Activated CD8-positive, alpha-beta memory T cell treated with anti-CD3 and anti-CD28 coated beads, Interleukin-2, amount 10 ng/mL, durations not matched to agents 7 days and 5 days (primary cell): ENCODE measurements at places on chromosomes 11 and 22.

- no peak for DNase-seq
Measured at GRCh38 chr11:45662665-45663485, 2.5 kb downstream of the CHST1 start.

DNA sequence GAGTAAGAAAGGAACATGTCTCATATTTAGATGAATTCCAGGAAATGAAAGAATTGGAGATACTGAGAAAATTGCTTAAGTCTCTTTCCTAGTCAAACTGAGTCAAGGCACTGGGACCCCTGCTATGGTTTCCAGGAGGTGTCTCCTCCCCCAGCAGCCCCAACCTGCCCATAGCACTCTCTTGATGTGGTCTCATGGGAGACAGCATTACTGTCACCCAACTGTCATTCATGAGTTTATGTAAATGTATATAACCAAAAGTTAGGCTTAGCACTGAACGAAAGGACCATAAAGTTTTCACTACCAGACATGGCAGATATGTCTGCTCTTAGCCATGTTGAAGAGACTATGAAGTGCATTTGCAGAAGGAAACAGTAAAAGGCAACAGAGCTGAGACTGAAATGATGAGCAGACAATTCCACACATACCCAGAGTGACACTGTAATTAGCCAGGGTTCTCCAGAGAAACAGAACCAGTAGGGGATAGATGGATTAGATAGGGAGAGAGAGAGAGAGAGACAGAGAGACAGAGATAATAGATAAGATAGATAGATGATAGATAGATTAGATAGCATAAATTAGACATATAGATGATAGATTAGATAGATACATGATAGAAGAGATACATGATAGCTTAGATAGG is 328.1 kb downstream of the BRD1 start:
- no peak for DNase-seq

DNA sequence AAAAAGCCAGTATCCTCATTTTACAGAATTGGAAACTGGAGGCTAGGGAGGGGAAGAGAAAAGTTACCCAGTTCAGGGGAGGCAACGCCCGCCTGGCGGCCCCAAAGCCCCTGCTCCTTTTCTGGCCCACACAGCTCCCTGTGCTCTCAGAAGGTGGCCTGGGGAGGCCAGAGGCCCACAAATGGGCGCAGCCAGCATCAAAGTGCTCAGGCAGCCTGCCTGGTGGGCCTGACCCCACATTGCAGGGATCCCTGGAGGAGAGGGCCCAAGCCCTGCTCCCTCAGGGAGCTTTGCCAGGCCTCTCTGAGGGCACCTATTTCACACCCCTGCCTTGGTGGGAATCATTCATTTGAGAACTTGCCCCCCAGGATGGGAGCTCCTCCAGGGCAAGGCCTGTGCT is 42.5 kb downstream of the ARRB1 start:
- no peak for DNase-seq

- DNase-seq = no peak
Measured at GRCh38 chr11:107898270-107898669, 30.0 kb upstream of the RAB39A start.

GRCh38 chr11:15106201-15106965 is 8.3 kb upstream of the INSC start:
- no peak for DNase-seq

DNA sequence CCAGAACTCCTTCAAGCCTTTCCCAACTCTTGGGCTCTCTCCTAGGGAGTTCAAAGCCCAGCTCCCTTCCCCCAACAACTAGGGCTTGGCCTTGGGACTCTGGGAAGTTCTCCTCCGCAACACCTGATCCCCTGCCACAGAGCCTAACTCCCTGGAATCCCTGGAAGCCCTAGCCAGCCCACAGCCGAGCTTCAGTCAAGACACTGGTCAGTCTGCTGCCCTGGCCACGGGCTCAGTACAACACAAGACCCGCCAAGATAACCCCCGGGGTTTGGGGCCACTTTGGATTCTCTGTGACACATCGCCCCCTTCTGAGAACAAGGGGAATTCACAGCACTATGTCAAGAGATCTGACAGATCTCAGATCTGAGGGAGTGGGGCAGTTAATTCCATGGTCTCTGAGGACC is 58.3 kb downstream of the SLC22A12 start:
- no peak for DNase-seq

- DNase-seq = no peak
Measured at GRCh38 chr11:56333156-56333555, 12.7 kb upstream of the OR8K1 start.

DNA sequence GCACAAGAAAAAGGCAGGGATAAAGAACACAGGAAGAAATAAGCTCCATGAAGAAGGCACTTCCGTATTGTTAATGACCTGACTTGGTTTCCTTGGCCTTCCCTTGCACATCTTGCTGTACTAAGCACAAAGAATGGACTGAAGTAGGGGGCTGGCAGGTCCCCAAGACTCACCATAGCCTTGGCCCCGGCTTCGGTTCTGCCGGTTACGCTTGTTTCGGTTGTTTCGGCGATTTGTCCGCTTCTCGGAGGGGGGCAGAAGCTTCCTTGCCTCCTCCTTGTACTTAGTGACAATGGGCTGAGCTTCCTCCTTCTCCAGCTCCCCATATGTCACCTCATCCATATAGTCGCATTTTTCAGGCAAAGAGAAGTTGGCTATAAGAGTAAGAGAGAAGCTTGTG is 9.3 kb downstream of the GNG3 start:
- no peak for DNase-seq

DNA sequence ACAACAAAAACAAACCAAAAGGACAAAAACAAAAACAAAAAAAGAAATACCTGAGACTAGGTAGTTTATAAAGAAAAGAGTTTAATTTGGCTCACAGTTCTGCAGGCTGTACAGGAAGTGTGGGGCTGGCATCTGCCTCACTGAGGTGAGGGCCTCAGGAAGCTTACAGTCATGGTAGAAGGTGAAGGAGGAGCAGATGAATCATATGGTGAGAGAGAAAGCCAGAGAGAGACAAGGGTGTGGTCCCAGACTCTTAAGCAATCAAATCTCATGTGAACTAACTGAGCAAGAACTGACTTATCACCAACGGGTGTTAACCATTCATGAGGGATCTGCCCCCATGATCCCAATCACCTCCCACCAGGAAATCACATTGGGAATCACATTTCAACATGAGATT is 58.8 kb upstream of the ZBED5 start:
- no peak for DNase-seq

DNA sequence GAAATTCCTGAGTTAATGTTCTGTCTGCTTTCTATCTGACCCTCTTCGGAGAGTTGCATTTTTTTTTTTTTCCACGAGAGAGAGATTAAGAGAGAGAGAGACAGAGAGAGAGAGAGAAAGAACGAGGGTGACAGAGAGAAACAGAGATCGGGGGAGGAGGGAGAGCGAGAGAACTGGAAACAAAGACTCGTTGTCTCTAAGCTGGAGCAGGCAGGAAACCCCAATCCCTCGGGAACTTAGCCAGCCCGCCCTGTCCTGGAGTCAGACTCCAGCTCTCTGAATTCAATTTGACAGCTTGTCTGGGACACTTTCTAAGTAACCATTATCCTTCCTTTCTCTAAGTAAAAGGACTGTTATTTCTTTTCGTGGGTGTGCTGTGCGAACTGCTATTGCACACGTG is 76.9 kb downstream of the KCNJ1 start:
- no peak for DNase-seq

- no peak for DNase-seq
Measured at GRCh38 chr11:46827995-46828394, 18.1 kb downstream of the CKAP5 start.
